ENCODE measurements at places on chromosomes 4 and X.

- no peak for DNase-seq
Observed at GRCh38 chrX:117096528-117096927, 633.8 kb upstream of the CT83 start.

DNA sequence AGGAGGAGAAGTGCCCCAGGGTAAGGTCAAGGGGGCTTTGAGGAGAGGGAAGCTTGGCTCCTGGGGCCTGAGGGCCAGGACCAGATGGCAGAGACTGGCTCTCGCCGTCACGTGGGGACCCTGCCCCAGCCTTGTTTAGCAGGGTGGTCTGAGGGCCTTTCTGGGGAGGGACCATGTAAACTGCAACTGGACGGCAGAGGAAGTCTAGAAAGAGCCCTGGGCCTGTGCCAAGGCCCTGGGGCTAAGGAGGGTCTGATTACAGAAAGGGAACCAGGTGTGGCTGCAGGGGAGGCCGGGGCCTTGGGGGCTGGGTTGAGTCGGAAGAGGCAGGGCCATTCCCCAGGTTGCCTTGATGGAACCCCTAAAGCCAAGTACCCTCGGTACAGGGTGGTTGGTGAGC lies 1.8 kb upstream of the HGFAC start:
- DNase-seq = no peak

GRCh38 chrX:29281078-29281742 lies 694.0 kb downstream of the IL1RAPL1 start:
- no peak for DNase-seq

- no peak for DNase-seq
Observed at GRCh38 chrX:2955281-2955680, 26.1 kb upstream of the ARSD start.

- no peak for DNase-seq
Observed at GRCh38 chr4:77800483-77801259, 18.5 kb downstream of the CNOT6L start.

DNA sequence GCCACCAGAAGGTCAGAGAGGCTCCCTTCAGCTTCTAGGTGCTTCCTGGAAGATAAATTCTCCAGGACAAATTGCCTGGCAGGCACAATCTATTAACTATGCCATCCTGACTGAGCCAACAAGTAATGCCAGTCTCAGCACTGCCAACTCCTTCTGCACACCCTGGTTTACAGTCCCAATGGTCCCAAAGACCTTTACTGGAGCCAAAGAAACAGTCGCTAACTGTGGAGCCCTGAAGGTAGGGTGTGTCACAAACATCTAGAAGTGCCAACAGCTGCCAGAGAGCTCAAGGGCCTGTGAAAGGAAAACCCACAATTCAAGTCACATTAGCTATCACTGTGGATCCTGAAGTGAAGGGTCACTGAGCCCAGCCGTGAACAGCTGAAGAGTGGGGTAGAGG lies 34.9 kb upstream of the CITED1 start:
- DNase-seq = no peak

DNA sequence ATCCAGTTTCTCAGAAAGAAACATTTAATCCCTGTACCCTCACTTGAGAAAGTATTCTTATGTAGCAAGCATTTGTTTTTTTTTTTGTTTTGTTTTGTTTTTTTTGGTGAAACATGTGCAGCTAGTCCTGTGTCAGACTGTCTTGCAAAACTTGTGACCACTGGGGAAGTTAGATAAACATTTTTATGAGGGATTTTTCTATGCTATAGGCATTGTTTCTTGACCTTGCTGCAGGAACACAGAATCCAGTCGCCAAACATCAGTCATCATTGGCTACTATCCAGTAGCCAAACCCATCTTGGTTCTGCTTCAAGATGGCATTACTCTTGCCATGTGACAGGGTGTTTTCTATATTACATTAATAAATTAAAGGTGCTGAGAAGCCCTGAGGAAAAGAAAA lies 7.7 kb upstream of the MAPK10 start:
- DNase-seq = no peak

GRCh38 chrX:110006821-110007375 lies 4.0 kb downstream of the TMEM164 start:
- no peak for DNase-seq

GRCh38 chr4:150572704-150573504 lies 9.0 kb upstream of the MAB21L2 start:
- DNase-seq = no peak

GRCh38 chrX:130775849-130776248 lies 127.2 kb downstream of the ENOX2 start:
- no peak for DNase-seq

- no peak for DNase-seq
Observed at GRCh38 chr4:152050106-152050505, 289.3 kb upstream of the GATB start.

GRCh38 chr4:139368998-139369397 lies 66.7 kb upstream of the NDUFC1 start:
- DNase-seq = no peak

DNA sequence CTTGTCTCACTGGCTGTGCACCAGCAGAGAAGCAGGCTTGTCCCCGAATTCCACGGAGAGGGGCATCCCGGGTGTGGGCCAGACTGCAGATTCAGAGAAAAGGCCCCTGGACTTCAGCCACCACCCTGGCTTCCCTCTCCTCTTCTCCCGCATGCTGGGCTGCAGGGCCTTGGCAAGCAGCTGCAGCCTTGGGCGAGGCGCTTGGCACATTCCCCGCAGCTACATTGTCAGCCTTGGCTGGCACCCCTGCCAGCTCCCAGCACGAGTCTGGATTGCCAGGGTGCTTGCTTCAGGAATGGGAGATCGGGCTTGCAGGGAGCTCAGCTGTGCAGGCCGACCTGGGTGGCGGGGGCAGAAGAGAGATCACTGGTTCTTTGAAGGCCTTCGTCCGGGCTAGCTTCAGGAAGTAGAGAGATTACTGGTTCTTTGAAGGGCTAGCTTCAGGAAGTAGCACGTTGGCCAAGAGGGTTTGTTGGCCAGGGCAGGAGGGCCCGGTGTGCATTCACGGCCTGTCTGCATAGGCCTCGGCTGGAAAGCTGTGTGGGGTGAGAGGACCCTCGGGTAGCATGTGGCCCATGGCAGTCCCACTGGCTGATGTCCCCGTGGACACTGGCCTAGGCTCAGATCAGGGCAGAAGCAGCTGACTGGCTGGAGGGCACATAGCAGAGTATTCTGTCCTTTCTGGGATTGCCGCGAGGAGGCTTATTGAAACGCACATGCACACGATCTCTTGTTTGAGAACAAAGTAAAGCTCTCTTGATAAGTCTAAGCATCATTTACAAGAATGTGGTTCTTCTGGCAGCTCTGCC lies 2.7 kb downstream of the ABCD1 start:
- no peak for DNase-seq

DNA sequence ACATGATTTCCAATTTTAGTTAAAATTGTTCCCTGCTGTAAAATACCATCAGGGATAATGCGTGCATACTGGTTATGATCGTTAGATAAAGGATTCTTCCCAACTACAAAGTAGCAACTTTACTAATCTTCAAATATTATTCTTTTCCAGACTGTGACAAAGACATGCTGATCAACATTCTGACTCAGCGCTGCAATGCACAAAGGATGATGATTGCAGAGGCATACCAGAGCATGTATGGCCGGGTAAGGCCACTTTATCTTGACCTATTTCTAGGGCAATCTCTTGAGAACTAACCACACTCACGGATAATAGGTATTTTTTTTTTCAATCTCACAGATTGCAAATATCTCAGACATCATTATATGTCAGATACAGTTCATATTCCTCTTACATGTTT lies 47.0 kb downstream of the ANXA10 start:
- no peak for DNase-seq

DNA sequence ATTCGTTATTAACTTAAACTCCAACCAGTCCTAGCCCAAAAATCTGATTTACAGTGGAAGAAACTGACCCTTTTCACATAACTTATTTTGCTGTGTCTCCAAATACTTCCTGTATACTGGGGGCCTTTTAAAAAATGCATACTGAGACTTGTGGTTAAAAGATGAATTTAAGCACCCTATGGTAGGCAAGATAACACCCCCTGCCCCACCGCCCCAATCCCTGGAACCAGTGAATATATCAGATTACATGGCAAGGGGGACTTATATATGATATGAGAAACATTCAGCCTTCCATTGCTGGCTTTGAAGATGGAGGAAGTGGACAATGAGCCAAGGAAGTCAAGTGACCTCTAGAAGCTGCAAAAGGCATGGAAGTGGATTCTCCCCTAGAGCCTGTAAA lies 3.1 kb upstream of the CLCN3 start:
- DNase-seq = no peak

DNA sequence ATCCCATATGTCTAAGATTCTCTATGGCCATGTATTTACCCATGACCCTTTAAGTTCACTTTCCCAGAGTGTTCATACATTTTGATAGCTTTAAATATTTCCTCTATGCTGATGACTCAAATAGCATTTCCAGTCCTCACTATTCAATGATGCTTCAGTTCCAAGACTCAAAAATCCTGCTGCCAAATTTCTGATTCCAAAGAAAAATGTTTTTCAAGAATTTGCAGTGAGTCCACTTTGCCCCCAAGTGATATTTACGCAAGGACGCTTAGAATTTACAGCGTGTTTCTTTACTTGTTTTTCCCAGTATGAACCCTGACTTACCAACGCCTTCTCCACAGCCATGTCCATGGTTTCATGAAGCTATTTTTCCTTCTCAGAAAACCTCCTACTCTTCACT lies 127.9 kb upstream of the PCDH18 start:
- DNase-seq = no peak

DNA sequence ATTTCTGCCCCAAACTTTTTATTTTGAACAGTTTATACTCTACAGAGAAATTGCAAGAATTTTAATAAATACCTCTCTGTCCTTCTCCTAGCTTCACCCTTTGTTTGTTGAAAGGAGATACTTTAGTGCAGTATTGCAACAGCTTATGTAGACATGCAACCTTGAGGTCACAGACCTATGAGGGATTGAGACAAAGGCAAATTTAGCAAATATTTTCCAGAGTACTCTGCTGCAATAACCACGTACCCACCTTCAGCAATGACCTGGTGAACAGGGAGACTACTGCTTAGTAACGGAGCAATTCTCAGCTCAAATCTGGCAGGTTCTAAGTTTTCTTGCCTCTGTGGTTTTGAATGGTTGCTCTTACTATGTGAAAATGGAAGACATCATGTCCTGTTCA lies 13.2 kb downstream of the FGA start:
- DNase-seq = no peak

- no peak for DNase-seq
Observed at GRCh38 chr4:84804136-84804535, 162.4 kb downstream of the WDFY3 start.

- no peak for DNase-seq
Observed at GRCh38 chr4:77959566-77960338, 97.1 kb downstream of the MRPL1 start.

DNA sequence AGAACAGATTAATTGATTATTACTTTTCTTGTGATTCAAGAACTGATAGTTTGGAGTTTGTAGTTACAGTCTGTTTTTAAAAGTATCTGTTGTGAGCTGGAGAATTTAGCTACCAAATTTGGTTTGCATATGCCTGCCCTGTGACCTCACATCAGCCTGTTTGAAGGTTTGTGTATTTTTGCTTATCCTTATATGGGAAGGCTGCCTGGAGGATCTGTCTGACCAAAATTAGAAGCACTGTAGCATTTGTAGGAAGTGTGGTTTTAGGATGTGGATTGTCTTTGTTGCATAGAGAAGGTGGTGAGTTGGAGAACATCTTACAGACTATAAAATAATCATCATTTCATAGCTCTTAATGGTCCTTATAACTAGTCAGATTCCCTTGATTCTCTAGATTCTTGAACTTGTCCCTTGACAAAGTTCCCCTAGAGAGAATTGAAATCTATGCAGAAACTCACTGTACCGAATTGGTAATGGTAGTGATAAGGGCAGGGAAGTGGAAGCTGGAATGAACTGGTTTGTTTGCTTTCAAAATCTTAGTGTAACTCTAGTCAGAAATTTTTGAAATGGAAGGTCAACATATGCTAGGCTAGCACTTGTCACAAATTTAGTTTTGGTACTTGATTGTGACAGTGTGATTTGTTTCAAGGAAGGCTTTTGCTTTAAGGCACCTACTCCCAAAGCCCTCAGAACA lies 57.3 kb downstream of the SH3BGRL start:
- no peak for DNase-seq
